Dermis microvascular lymphatic vessel endothelial cell (primary cell): ENCODE measurements at places on chromosomes 1 and 21. TPM values are rescaled to one million over a fixed set of nuclear protein-coding genes. Genes with fewer than 3 reads are reported as not detected.

ADAM30 gene
- total RNA-seq = not detected in 2 replicates

DNA sequence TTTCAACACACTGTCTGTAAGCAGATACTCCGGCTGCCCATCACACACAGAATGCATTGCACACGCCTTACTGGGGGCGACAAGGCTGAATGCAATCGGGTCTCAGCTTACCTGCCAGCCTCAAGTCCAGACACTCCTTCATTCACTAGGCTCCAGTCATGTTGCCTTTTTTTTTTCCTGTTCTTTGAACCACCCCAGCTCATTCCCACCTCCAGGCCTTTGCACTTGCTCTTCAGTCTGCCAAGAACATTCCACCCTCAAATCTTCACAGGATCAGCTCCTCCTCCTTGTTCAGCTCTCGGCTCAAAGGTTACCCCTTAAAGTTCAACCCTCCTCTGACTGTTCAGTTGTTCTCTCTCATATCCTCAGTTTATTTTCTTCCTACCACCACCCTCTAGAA lies 181.9 kb upstream of the ESRRG start:
- DNase-seq = no peak

FCAMR gene
- not detected in 2 replicates for total RNA-seq

DNA sequence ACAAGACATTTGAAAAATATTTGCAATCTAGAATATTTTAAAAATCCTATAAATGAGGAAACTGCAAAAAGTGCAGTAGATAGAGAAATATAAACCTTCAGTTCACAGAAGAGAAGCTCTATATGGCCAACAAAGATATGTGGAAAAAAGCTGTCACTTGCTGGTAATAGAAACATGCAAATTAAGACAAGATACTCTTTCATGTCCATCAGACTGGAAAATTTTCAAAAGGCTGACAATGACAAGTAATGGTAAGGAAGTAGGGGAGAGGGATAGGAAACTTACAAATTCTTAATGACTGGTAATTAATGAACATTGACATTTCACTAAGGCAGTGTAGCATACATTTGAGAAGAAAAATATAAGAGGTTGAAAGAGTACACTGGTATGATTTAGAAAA lies 147.9 kb downstream of the MRPL39 start:
- no peak for DNase-seq

DNA sequence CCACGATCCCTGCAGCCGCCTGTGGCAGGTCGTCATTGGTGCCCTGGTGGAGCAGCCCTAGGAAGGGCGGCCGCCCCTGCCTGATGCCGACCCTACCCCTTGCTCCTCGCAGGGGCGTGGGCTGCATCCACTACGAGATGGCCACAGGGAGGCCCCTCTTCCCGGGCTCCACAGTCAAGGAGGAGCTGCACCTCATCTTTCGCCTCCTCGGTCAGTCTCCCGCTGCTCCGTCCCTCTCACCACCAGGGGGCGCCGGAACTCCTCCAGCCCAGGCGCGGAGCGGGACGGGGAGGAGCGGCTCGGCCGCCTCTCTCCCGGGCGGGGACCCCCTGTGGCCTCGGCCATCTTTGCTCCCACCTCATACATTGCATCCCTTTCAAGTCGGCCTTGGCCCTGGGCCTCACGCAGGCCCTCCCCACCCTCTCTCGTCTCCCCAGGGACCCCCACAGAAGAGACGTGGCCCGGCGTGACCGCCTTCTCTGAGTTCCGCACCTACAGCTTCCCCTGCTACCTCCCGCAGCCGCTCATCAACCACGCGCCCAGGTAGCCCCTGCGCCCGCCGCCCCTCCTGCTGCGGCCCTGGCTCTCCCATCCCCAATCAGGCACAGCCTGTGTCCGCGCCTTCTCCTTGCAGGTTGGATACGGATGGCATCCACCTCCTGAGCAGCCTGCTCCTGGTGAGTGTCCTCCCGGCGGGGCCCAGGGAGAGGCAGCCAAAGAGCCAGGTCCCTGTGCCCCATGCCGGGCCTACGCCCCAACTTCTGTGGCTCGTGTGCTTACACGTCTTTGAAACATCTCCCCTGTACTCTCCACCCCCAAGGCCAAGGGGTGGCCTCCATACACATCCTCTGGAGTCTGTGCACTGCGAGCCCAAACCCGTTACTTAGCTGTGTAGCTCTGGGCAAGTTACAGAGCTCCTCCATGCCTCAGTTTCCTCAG lies 24.7 kb downstream of the CDK18 start:
- peak; percentile 70 for DNase-seq

GRCh38 chr1:36355811-36356210 lies 29.9 kb downstream of the STK40 start:
- DNase-seq = no peak

ADCY10 gene
- total RNA-seq = under 0.01 and 0.13 TPM in 2 replicates

- no peak for DNase-seq
These were observed 46.7 kb downstream of the WARS2 start for GRCh38 chr1:119093721-119094120.

TMIGD3 gene
- total RNA-seq = not detected in 2 replicates

SUSD4 gene
- under 0.01 and 0.13 TPM in 2 replicates for total RNA-seq

GRCh38 chr1:97094247-97094972 lies 372.8 kb downstream of the PTBP2 start:
- no peak for DNase-seq

UMODL1 gene
- not detected in 2 replicates for total RNA-seq

DNA sequence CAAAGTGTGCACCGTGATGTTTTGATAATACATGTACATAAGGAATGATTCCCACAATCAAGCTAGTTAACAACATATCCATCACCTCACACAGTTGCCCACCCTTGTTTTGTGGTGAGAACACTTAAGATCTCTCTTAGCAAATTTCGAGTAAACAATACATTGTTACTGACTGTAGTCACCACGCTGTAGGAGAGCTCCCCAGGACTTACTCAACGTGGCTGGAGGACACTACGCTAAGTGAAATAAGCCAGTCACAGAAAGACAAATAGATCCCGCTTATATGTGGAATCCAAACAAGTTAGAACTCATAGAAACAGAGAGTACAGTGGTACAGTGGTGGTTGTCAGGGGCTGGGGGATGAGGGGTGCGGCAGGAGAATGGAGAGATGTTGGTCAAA lies 24.8 kb downstream of the GPR137B start:
- DNase-seq = no peak

- DNase-seq = no peak
These were observed 12.5 kb downstream of the ITGB2 start for GRCh38 chr21:44907966-44908895.

S100A1 gene
- total RNA-seq = not detected in 2 replicates

DNA sequence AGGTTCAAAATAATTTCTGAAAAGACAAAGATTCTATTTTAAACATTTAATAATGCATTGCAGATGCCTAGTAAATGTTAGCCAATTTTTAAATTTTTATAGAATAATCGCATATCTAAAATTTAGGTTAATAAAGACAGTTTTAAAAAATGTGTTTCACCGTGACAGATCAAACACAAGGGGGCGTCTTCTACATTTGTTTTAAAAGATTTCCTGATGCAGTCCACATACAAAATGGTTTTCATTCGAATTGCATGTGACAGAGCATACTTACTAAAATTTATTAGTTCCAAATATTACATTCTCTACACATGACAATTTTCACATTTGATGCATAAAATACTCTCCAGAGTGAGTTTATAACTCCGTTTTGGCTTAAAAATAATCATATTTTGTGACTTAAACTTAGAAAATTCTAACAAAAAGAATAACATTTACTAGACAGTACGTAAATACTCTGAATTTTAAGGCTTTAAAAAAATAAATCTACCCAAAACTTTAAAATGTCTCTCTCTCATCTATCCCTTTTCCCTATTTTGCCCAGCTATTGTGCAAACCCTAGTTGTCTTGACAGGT lies 75.5 kb downstream of the ADAMTS1 start:
- peak; percentile 46 for DNase-seq

DNA sequence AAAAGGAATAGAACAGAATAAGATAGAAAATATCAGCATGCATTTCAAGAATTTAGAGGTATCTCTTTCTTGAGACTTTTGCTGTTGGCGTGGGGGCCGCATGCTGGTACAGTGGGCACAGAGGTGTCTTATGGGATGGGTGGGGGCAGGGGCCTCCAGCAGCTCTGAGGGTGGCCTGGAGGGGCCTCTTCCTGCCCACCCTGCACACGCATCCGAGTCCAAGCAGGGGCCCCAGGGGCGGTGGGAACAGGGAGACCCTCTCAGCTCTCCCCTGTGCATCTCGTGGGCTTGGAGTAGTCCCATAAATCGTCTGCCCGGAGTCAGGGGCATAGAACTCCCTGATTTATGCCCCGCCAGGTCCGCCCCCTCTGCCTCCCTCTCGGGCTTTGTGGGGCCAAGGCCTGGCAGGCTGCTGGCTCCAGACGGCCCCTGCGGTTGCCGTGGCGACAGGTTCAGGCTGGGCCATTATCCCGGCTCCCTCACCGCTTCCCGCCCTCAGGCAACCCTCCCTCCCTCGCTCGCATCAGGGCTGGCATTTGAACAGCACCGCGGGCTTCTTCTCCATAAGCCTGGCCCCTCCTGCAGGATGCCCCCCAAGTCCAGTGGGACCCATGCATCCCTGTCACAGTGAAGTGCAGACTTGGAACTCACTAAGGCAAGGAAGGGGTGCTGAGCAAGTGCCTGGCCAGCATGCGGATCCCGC lies 133.2 kb upstream of the ZBTB40 start:
- no peak for DNase-seq

DNA sequence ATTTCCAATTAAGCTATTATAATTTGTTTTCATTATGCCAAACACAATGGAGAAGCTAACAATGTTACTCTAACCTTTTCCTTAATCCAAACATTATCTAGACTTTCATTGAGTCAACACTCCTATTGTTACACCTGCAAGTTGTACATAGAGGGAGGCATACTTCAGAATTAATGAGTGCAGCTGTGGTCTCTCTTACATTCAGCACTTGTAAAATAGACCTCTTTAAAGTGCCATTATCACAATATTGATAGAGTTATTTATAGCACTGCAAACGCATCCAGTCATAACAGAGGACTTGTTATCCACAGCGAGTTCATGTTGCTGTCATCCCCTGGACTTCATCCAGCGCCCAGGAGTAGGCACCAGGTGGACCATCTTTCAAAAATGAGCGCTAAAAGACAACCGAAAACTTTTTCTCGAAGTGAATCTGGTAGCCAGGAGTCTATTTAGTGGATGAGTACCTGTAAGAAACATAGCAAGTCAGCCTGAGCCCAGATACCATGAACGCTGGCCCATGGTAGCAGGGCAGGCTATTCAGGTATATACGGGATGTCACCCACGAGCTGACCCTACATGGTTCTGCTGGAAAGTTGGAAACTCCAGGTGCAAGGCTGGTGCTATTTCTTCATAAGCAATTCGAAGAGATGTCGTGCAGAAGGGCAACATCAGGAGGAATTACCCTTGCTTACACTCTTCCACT lies 70.6 kb upstream of the NFIA start:
- DNase-seq = no peak

PERM1 gene
- total RNA-seq = not detected in 2 replicates

CFAP107 gene
- not detected in 2 replicates for total RNA-seq

DNA sequence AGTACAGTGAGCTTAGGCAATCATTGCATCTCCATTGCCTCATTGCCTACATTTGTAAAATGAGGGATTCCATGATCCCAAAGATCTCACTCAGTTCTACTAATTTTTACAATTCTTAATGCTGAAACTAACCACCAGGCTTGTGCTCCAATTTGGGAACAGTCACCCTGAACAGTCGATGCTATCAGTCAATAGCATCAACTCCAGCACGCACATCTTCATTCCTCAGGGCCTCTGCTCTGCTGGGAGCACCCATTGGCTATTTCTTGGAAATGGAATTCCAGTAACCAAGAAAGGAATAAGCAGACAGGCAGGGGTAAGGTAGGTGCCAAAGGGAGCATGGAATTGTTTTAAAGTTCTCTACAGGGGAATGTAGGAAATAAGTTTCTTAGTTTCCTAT lies 14.2 kb upstream of the ACKR1 start:
- DNase-seq = no peak

- no peak for DNase-seq
These were observed 3.9 kb downstream of the KDM4A start for GRCh38 chr1:43653893-43654292.

S100A16 gene
- total RNA-seq = 429 and 594 TPM in 2 replicates

AGRN gene
- total RNA-seq = 49.3 and 77.5 TPM in 2 replicates

CD101 gene
- 0.39 and 0.51 TPM in 2 replicates for total RNA-seq

GRCh38 chr1:109423498-109423897 lies 2.8 kb downstream of the PSMA5 start:
- no peak for DNase-seq

PRPF38A gene
- 8.0 and 9.1 TPM in 2 replicates for total RNA-seq

NPHS2 gene
- total RNA-seq = not detected in 2 replicates

GRCh38 chr1:50808296-50808695 lies 151.8 kb downstream of the FAF1 start:
- DNase-seq = no peak

- DNase-seq = no peak
These were observed 326.6 kb downstream of the CAMTA1 start for GRCh38 chr1:7111853-7112252.

MDM4 gene
- 9.2 and 17.6 TPM in 2 replicates for total RNA-seq

DNA sequence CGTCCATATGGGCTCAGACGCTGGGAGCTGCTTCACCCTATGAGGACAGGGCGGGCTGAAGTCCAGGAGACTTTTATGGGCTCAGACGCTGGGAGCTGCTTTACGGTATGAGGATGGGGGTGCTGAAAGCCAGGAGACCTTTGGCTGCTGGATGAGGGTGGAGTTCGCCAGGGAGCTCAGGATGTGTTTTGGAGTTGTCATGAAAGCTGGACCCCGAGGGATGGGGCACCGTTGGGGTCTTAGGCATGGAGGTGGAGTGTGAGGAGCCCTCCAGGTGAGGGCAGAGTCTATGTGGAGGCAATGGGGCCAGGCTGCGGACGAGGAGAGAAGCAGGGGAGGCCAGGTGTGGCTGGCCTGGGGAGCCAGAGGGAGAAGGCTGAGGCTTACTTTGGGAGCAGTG lies 27.5 kb downstream of the TRPM2 start:
- DNase-seq = no peak

DNA sequence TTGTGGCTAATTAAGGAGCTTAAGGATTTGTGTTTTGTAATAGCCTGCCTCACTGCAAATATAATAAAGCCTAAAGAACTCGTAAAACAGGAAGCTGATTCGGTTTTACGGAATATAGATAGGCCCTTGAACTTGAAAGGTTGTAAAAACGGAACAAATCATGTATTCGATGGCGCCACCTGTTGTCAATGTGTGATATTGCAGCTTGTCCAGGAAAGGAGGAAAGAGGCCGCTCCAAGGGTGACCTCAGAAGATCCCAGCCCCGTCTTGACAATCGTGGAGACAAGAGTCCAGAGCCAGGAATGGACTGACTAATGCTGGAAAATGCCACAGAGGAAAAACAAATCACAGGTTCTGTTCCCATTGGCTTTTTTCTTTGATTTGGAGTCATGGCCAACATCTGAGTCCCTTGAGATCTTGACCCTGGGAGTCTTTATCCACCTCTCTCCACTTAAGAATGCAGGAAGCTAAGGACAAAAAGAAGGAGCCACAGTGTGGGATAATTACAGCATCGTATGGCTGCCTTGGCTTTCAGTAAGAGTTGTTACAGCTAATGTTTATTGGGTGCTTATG lies 7.0 kb upstream of the IGSF21 start:
- peak; percentile 28 for DNase-seq

DNA sequence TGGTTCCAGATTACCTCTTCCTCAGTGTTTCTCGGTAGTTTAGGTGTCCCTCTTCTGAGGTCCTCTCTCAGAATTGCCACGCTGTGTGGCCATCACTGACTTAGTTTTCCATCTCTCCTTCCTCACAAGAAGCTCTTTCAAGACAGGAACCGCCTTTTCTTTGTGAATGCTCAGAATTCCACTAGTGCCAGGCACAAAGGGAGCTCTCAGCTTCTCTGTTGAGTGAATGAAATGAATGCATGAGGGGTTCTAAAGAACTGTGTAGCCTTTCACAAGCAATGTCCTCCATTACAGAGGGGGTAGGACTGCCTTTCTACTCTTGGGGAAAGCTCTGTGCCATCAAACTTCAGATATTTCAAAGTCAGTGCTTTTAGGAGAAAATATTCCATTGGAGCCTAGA lies 546.8 kb downstream of the RWDD3 start:
- DNase-seq = no peak

WDR3 gene
- total RNA-seq = 17.8 and 18.0 TPM in 2 replicates
